ENCODE measurements at places on chromosomes 11 and 22.

DNA sequence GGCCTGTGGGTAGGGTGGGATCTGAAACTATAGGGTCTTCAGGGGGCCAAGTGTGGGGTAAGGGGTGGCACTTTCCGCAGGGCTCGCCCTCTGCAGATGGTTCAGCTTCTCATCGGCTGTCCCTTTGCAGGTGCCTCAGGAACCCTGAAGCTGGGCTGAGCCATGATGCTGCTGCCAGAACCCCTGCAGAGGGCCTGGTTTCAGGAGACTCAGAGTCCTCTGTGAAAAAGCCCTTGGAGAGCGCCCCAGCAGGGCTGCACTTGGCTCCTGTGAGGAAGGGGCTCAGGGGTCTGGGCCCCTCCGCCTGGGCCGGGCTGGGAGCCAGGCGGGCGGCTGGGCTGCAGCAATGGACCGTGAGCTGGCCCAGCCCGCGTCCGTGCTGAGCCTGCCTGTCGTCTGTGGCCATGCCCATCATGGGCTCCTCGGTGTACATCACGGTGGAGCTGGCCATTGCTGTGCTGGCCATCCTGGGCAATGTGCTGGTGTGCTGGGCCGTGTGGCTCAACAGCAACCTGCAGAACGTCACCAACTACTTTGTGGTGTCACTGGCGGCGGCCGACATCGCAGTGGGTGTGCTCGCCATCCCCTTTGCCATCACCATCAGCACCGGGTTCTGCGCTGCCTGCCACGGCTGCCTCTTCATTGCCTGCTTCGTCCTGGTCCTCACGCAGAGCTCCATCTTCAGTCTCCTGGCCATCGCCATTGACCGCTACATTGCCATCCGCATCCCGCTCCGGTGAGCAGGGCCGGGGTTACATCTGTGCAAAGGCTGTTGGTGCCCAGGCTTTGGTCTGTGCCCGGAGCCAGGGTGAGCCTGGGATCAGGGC is 5.8 kb downstream of the ADORA2A start:
- peak; percentile 55 for DNase-seq

DNA sequence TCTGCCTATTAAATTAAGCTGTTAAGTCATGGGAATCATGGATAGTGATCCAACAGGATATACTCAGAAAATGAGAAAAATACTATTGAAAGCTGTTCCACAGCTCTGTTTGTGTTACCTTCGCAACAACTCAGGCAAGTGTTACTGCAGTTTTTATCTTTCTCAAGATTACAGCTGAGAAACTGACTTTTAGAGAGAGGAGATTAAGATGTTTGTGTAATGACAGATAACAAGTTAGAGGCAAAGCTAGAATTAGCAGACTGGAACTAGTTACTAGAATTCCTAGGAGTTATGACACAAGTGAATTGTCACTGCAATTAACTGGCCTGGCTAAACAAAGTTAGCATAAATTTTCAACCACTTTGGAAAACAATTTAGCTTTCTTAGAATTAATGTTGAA is 1.6 kb downstream of the SLN start:
- DNase-seq: no peak

GRCh38 chr11:14290422-14290821 is 68.6 kb downstream of the RRAS2 start:
- no peak for DNase-seq

- DNase-seq: no peak
These were observed 41.0 kb downstream of the TRAF6 start for GRCh38 chr11:36469063-36469462.

DNA sequence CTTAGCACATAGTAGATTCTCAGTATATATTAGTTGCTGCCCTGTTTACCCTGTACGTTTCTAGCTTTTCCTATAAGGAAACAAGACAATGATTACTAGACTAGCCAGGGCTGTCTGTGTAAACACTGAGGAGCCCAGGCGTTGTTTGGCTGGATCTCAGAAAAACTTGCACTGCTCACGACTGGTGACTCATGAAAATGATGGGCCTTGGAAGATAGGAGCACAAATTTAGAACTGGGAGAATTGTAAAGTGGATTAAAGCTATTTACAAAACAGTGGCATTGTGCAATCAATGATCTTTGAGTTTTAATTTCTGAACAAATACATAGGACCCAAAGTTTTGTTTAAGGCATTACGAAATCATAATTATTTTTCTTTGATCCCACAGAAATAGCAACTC is 276.9 kb downstream of the FAM76B start:
- no peak for DNase-seq

DNA sequence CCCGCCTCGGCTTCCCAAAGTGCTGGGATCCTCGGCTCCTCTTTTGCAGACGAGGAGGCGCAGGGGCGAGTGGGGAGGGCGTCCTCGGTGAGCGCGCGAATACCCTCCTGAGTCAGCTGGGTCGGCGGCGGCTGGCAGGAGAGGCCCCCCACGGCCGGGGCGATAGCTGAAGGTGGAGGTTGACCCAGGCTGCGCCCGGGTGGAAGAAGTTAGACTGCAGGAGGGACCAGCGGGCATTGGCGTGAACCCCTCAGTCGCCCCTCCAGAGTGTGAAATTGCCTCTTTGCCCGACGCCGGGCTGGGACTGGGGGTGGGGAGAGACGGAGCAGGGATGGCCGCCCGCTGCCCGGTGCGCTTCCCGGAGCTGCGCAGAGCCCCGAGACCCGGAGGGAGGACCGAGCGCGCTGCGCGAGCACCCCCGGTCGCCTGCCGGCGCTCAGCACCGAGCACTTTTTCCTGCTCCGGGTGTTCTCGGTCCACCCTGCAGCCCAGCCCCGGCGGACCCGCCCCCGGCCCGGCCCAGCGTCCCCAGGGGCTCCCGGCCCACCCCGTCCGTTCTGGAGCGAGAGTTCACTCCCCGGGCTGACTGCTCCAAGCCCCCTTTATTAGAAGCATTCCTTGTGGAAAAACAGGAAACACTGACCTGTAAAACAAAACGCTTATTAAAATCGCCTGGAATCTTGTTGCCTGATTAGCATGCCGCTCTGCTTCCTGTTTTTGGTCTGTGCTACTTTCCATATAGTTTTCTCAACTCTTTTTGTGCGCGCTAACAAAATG is 13.7 kb upstream of the CPT1A start:
- DNase-seq: no peak

DNA sequence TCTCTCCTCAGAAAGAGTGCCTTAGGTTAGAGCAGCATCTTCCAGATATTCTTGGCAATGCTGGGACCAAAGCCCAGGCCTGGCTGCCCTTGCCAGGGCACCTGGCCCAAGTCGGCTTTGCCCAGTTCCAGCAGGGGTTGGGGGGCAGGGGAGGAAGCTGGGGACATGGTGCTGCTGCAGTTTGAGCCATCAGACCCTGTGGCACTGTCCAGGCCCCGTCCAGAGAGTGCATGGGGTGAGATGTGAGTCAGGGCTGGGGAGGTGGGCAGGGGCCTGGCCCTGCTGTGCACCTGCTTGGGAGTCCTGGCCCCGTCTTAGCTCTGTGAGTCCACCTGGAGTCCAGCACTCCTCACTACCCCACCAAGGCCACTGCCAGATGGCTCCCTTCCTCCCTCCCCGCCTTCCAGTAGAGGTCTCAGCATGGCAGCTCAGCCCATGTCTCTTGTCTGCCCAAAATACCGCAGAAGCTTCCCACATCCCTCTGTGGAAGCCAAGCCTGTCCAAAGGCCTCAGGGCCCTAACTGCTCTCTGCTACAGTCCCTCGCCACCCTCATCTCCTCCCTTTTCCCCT is 16.6 kb downstream of the DERL3 start:
- no peak for DNase-seq

GRCh38 chr22:40685406-40685805 is 6.1 kb downstream of the MCHR1 start:
- DNase-seq: no peak

DNA sequence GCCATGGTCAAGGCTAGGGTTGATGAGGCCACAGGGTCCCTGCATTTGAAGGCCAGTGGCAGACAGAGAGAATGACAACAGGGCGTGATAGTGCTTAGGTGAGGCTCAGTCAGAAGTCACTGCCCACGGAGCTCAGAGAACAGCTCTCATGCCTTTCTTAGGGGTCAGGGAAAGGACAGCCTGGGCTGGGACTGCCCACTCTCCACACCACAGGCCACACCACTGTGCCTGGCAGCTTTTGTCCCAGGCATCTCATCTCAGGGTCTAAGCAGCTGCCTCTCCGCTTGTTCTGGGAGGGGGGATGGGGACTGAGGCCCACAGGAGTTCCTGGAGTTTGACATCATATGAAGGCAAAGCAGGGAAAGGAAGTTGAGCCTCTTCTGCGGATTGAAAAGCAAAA is 150.2 kb upstream of the B3GAT1 start:
- peak; percentile 34 for DNase-seq

DNA sequence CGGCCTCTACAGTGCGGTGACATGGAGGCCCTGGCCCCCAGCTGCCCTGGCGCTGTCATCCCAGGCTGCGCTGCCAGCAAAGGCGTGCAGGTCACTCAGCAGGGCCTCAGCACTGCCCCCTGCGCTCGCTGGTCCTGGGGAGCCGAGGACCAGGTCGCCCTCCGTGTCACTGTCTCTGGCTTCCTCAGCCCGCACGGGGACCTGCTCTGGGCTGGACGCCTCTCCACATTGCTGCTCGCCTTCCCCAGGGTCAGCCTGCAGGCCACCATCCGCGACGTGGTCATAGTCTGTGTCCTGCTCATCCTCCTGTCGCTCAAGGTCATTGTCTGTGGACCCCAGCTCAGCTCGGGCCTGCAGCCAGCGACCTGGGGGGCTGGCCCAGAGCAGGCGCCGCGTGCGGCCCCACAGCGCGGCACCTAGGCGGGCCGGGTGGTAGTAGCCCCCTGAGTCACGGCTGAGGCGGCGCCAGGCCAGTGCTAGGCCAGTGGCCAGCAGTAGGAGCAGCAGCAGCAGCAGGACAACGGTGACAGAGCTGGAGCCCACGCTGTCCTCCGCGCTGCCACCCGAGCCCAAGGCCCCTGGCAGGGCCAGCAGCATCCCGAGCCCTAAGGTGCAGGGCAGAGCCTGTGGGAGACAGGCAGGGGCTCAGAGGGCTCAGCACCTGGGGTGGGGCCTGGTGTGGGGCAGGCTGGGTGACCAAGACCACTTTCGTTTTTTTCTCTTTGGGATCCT is 1.6 kb downstream of the PTPRCAP start:
- no peak for DNase-seq

DNA sequence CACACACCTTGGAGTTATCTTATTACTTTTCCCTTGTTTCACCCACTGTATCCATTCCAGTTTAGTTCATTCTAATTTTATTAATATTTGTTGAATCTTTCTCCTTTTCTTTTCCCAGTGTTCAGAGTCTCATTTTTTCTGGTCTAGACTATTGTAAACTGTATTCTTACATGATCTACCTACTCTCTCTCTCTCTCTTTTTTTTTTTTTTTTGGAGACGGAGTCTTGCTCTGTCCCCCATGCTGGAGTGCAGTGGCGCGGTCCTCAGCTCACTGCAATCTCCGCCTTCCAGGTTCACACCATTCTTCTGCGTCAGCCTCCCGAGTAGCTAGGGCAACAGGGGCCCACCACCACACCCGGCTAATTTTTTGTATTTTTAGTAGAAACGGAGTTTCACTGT is 2.1 kb downstream of the ANKRD42 start:
- no peak for DNase-seq

DNA sequence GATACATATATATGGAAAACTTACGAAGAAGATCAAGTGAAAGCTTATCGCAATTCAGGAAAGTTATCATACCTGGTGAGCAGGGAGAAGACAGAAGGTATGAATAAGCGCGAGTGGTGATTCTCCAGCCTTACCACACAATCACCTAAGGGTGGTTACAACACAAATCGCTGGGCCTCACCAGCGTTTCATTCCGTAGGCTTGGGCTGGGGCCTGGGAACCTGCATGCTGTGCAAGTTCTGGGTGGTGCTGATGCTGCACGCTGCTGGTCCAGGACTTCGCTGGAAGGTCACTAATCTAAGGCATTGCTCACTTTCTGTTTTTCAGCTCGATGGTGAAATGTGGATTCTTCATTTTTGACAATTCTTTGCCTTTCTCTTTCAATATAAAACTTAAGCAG is 76.6 kb upstream of the SLC25A18 start:
- no peak for DNase-seq

- DNase-seq: no peak
These were observed 8.9 kb upstream of the PLXNB2 start for GRCh38 chr22:50316114-50317065.

DNA sequence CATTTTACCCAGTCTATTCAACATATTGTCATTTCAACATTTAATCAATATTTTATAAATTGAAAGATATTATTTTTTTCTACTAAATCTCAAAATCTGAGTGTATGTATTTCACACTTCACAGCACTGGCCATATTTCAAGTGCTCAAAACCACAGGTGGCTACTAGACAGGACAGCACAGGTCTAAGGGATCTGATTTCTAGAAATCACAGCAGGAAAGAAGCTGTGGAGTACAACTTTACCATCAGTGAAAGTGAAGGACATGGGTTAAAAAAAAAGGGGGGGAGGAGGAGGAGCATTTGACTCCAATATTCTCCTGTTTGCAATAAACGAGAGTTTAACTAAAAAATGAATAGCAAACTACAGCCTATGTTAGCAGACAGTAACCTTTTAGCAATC is 4.5 kb downstream of the PRDM10 start:
- DNase-seq: no peak

DNA sequence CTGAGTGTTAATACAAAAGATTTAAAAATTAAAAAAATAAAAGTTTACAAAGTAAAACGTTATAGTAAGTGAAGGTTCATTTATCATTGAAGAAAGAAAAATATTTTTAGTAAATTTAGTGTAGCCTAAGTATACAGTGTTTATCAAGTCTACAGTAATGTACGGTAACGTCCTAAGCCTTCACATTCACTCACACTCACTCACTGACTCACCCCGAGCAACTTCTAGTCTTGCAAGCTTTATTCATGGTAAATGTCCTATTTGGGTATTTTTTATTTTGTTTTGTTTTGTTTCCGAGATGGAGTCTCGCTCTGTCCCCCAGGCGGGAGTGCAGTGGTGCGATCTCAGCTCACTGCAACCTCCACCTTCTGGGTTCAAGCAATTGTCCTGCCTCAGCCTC is 8.8 kb downstream of the CASTOR1 start:
- DNase-seq: no peak

GRCh38 chr11:64472593-64473455 is 113.9 kb downstream of the RPS6KA4 start:
- no peak for DNase-seq

- DNase-seq: no peak
These were observed 49.3 kb upstream of the LINC01488 start for GRCh38 chr11:69431893-69432738.

- DNase-seq: no peak
These were observed 8.7 kb downstream of the TEAD1 start for GRCh38 chr11:12682737-12683500.

DNA sequence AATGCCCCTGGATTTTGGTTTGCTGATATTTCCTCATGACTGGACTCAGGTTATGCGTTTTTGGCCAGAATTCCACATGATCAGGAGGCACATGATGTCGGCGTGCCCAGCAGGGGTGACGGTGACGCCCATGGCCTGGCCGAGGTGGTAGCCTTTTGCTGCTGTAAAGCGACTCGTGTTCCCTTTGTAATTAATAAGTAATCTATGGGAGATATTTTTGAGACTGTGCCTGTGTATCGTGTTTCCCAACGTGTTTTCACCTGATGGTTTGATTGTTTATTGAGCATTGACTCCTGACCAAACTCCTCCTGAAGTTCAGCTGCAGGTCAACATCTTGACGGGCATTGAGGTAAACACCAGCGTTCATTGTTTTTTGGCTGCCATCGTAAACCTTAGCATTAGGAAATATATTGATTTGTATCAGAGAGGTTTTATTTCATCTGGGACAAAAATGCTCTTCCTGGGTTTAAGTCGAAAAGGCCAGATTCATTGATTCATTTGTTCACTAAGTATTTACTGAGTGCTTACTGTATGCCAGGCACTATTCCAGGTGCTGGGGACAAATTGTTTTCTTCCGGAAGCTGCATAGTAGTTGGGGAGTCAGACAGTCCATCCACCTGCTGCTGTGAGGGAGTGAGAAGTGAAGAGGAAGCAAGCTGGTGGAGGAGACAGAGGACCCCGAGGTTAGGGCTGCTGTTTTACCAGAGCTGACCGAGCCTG is 23.6 kb downstream of the DCPS start:
- no peak for DNase-seq
